ENCODE measurements at places on chromosomes 16 and 17. TPM values are rescaled to one million over a fixed set of nuclear protein-coding genes. Genes with fewer than 3 reads are reported as not detected.

- DNase-seq: no peak
Measured at GRCh38 chr16:79037521-79038373, 562.8 kb downstream of the MAF start.

GRCh38 chr16:84465154-84465553 lies 39.3 kb downstream of the MEAK7 start:
- DNase-seq: no peak

DNA sequence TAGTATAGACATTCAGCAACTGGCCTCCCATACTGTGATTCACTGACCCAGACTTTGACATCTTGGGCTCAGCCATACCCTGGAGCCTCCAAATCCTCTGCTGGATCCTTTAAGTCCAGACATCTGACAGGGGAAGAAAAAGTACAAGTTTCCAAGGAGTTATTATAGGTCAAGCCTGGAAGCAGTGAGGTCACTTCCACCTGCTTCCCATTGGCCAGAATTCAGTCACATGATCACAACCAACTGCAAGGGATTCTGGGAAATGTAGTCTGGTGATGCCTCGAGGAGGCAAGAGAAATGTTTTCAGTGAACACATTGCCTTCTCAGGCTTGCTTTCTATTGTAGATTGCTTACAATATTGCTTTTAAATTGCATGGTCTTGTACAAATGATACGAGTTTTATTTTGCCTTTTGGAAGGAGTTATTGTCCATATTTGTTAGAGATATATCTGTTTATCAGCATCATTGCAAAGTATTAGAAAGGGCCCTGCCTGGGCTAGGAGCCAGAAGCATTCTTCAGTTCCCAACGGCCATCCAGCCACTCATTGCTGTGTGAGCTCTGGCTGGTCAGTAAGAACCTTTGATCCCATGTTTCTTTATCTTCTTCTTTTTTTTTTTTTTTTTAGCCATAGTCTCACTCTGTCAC lies 696.9 kb downstream of the WWOX start:
- no peak for DNase-seq

Gene CRYM
- total RNA-seq: 7.6 TPM

DNA sequence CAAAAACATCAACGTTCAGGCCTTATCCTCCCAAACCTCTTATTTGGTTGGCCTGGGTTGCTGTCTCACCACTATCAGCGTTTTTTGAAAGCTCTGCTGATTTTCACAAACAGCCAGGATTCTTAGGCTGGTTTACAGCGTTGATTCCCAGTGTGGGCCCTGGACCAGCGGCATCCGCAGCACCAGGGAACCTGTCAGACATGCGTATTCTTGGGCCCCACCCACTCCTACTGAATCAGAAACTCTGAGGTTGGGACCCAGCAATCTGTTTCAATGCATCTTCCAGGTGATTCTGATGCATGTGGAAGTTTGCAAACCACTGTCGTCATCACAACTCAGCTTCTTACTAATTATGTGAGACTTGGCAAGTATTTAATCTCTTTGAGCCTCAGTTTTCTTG lies 58.5 kb downstream of the RGS9 start:
- DNase-seq: no peak

DNA sequence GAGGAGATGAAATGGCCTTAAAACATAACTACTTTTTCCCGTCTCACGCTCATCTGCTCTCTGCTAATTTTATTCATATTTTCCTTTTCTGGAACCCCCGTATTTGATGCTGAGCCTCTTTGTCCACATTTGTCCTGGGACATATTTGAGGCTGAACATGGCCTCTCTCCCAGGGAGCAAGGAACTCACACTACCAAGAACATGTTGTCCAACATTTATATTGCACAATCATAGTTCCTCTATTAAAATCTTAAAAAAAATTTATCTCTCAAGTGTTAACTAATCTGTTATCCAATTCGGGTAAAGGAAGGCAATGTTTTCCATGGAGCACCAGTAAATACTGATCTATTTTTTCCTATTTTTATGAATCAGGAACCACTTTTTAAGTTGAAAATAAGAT lies 60.2 kb downstream of the CMC2 start:
- DNase-seq: no peak

Measured in spinal cord (tissue), 10 donors.